DND-41 (cell line): ENCODE measurements at places on chromosomes 13 and 19.

DNA sequence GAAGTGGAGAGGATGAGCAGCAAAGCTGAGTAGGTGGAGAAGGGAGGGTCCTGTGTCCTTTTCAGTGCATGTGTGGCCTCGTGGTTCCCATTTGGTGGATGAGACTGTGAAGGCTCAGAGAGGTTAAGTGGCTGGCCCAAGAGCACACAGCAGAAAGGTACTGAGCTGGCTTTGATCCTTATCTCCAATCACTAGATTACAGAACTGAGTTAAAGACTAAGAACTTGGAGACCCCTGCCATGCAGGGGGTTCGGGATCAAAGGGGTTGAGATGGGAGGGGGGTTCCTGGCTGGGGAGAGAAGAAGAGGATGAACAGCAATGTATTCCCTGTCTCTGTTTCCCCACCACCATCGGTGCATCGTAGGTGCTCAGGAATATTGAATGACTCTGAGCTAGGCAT, 11.8 kb downstream of the CELF5 start:
- DNase-seq = no peak

GRCh38 chr13:112333756-112334543, 42.2 kb upstream of the SPACA7 start:
- DNase-seq = no peak

DNA sequence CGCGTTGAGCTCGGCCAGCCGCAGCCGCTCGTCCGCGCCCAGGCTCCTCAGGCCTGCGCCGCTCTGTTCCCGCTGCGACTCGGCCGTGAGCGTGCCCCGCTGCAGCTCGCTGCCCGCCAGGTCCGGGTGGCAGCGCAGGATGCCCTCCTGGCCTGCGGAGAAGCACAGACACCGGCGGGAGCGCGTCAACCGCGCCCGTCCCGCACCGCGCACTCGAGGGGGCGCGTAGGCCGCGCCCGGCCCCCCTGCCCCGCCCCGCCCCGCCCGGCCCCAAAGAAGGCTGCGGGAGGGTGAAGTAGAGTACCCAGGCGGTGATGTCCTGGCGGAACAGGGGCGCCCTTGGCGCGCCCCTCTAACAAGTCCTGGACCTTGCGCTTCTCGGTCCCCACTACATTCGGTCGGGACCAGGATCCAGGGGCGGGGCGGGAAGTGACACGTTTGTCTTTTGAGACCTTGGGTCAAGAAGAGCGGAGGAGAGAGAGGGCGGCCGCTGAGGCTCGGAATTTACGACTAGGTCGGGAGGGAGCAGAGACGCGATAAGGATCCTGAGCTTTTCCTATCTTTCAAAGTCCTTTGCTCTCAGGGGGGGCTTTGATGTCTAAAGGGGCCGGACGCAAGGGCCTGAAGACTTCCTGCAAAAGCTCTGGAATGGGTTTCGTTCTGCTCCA, 9.3 kb upstream of the CDX2 start:
- no peak for DNase-seq

GRCh38 chr19:30074096-30074495, 132.1 kb downstream of the URI1 start:
- DNase-seq = no peak

- DNase-seq = no peak
Observed at GRCh38 chr19:43620061-43621001, 902 bp upstream of the ZNF428 start.

GRCh38 chr13:38686577-38687245, at the start of gene FREM2:
Gene FREM2 (plus strand): TSS chr13:38687077. CDS start chr13:38687345, 268 bp downstream.
- DNase-seq = no peak

GRCh38 chr13:73040484-73040883, 18.3 kb upstream of the KLF5 start:
- DNase-seq = no peak

- no peak for DNase-seq
Observed at GRCh38 chr19:46491975-46492682, 3.5 kb downstream of the PNMA8B start.

DNA sequence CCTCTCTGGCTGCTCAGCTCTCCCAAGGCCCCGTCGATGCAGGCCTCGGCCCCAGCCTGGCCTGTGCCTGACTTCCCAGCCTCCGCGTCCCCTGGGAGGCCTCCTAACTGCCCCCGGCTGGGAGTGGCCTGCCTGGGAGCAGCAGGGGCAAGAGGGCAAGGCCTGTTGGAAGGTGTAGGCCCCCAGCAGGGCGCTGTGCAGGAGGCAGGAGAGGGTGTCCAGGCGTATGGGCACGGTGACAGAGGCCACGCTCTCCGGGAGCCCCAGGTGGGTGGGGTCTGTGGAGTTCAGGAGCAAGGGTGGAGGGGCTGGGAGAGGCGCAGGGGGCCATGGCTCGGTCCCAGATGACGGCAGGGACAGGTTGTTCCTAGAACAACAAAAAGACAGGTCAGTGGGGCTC, 1.2 kb downstream of the C19orf84 start:
- no peak for DNase-seq

GRCh38 chr19:34256835-34257558, 2.6 kb downstream of the GARRE1 start:
- no peak for DNase-seq

DNA sequence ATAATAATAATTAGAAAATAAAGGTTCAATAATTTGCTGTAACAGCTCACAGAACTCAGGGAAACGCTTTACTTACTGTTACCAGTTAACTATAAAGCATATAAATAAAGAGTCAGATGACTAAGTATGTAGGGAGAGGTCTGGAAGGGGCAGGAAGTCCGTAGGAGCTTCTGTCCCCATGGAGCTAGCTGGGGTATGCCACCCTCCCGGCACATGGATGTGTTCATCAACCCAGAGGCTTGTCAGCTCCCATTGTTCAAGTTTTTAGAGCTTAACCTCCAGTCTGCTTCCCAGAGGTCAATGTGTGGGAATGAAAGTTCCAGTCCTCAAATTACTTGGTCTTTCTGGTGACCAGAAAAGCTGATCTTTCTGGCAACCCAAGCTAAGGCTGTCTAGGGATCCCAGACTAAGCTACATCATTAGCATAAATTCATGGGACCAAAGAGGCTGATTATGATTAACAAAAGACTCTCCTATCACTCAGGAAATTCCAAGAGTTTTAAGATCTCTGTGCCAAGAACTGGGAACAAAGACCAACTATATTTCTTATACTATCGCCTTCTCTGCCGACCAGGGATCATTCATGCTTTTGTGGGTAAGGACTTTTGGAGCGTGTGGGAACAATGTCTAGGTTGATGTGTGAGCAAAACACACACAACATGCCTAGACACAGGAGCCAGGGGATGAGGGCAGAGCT, 31.7 kb upstream of the ZNF507 start:
- no peak for DNase-seq

- no peak for DNase-seq
Observed at GRCh38 chr13:39538816-39539790, 63.9 kb downstream of the LHFPL6 start.

GRCh38 chr13:109869312-109870237, 83.2 kb upstream of the IRS2 start:
- DNase-seq = no peak

DNA sequence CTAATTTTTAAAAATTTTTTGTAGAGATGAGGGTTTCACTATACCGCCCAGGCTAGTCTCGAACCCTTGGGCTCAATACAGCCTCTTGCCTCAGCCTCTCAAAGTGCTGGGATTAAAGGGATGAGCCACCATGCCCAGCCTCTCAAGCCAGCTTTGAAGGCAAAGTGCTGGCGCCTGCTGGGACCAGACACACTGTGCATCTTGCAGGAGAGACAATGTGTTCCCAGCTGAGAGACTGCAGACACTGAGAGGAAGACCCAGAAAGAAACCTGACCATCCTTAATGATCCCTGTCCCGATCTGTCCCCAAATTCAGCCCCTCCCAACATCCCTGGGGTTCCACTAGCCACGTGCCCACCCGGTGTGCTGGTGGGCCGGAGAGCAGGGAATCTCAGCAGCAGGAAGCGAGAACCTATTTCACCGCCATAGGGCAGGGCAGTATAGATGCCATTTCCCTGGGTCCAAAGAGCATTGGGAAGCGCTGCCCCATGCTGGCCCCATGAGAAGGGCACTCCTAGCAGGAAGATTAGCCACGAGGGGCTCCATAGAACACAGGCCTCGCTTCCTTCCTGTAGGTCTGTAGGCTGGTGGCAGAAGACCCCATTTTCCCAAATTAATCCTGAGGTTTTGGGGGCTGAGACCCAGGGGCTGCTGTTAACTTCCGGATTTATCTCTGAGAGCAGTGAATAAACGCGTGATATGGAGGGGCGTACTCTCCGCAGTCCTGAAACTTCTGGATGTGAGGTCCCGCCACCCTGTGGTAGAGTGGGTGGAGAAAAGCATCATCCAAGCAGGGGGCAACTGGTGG, 968 bp downstream of the RAVER1 start:
- DNase-seq = no peak

DNA sequence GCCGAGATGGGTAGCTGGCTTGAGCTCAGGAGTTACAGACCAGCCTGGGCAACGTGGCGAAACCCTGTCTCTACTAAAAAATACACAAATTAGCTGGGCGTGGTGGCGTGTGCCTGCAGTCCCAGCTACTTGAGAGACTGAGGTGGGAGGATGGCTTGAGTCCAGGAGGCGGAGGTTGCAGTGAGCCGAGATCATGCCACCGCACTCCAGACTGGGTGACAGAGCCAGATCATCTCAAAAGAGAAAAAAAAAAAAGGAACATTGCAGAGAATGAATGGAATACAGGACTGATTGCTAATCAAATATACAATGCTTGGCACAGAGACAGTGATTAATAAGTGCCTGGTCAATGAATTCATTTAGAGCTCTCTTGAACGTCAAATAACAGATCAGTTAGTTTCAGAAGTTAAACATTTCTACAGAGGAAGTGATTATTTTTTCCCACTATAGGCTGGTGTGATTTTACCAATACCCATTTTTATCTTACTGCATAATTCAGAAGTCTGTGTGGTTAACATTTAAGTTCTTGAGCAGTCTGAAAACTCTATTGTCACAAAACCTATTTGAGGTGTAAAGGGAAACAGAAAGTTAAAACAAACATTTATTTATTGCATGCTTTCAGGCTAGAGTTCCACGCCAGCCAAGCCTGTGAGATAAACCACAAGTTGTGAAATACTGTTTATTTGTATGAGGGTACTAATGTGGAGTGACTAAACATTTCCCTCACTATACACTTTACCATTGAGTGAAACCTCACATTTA, 7.7 kb upstream of the TBC1D4 start:
- DNase-seq = no peak

DNA sequence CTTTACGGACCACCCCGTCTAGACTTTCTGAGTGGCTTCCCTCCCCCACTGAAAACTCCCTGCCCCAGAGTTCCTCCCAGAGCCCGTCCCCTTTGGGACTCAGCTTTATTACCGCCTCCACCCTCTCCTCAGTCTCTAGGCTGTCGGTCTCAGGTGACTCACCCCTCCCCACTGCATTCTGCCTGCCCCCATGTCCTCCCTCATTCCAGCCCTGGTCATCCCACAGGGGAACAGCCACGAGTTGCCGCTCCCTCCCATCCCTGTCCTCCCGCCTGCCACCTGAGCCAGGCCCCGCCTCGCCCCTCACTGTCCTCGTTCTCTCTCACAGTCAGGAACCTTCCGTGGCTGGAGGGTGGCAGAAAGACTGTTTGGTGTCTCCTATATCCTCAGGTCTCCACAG, 57.3 kb downstream of the SMARCA4 start:
- DNase-seq = no peak

- no peak for DNase-seq
Observed at GRCh38 chr13:44111701-44112100, 232.0 kb downstream of the LACC1 start.

DNA sequence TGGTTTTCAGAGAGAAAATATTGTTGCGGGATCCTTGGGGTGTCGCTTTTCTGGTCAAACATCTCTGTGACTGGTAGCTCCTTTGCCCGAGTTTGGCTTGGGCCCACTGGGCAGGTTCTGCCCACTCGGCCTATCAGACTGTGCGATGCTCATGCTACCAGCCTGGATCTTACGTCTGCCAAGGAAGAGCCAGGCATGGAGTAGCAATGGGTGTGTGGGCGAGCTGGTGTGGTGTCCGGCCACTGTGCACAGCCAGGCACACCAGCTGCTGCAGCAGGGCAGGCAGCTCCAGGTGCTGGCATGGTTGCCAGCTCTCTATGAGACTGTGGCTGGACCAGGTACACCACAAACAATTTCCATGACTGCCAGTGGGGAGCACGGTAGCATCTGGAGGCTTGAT, 1351.8 kb upstream of the PCDH20 start:
- DNase-seq = no peak

DNA sequence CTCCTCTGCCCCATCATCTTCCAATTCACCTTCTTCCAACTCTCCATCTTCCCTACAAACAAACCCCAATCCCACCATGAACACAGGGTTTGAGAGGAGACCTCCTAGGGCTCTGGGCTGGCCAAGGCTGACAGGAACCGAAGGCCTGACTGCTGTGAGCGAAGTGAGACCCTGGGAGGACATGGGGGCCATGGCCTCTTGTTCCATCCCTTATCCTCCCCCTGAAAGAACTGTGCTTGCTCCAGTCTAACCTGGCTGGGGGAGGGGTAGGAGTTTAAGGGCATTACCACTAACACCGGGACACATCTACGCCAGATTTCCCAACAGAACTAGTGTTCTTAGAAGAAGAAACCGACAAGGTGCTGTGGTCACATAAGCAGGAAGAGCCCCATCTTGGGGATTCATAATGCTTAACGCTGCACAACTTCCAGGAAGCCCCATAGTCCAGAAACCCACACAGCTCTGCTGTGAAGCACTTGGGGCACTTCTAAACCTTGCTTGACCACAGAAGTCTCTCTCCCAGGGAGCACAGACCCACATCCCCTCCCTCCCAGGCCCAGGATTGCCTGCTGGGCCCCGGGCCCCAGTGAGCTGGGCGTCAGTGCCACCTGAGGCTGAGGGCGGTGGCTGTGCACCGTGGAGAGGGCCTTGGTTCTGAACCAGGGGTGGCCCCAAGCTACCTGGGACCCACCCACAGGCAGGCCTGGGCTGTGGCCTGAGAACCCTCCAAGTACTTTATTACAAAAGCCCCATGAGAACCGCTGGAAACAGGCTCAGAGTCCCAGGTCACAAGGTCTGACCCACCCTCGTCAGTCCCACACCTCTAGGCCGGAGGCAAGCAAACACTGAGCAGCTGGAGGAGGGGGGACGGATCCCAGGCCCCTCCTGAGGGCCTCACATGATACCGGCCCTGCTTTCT, 18.8 kb downstream of the ZC3H4 start:
- peak; percentile 80 for DNase-seq

GRCh38 chr13:40966298-40966697, 52.8 kb downstream of the ELF1 start:
- DNase-seq = no peak

- no peak for DNase-seq
Observed at GRCh38 chr19:57382806-57383488, 6.7 kb upstream of the ZNF548 start.

GRCh38 chr19:662207-662961, 630 bp downstream of the RNF126 start:
- peak; percentile 79 for DNase-seq

DNA sequence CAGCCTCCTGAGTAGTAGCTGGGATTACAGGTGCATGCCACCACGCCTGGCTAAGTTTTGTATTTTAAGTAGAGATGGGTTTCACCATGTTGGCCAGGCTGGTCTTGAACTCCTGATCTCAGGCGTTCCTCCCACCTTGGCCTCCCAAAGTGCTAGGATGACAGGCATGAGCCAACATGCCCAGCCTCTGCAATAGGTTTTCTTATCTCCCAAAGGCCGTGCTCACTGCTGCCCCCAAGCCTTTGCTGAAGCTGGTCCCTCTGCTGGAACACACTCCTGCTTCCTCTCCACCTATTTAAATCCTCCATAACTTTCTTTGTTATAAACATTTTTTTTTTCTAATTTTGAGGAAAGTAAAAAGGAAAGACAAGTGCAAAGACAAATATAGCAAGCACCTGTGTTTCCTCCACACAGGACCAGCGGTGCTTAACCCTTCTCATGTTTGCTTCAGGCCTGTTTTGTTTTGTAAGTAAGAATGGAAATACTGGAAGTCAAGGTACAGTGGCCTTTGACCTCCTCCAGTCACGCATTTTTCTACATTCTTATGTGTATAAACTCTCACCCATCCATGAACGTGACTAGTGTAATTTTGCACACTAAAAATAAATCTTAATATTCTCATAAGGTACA, 14.5 kb upstream of the TNFAIP8L1 start:
- no peak for DNase-seq
